Neural progenitor cell (in vitro differentiated cells): ENCODE measurements at places on chromosomes 5 and 9.

- no peak overlapping the region for H3K4me3 ChIP-seq
- no peak for DNase-seq
- no peaks in the 10 kb centered on the region for H3K4me1 ChIP-seq
- no peaks in the 10 kb centered on the region for H3K27me3 ChIP-seq
These were observed 32.4 kb downstream of the OSTF1 start for GRCh38 chr9:75120686-75121085.

DNA sequence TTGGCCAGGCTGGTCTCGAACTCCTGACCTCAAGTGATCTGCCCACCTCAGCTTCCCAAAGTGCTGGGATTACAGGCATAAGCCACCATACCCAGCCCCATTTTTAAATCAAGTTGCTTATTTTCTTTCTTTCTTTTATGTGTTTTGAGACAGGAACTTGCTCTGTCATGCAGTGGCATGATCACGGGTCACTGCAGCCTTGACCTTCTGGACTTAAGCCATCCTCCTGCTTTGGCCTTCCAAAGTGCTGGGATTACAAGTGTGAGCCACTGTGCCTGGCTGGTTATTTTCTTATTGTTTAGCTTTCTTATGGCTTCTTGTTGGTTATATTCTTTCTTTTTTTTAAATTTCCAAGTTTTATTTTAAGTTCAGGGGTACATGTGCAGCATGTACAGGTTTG, 79.7 kb upstream of the C5orf63 start:
- H3K27me3 ChIP-seq, result no peaks in the 10 kb centered on the region
- H3K36me3 ChIP-seq, result no peaks in the 10 kb centered on the region
- no peak overlapping the region for H3K4me3 ChIP-seq
- no peak for DNase-seq
- no peak overlapping the region for H3K27ac ChIP-seq

DNA sequence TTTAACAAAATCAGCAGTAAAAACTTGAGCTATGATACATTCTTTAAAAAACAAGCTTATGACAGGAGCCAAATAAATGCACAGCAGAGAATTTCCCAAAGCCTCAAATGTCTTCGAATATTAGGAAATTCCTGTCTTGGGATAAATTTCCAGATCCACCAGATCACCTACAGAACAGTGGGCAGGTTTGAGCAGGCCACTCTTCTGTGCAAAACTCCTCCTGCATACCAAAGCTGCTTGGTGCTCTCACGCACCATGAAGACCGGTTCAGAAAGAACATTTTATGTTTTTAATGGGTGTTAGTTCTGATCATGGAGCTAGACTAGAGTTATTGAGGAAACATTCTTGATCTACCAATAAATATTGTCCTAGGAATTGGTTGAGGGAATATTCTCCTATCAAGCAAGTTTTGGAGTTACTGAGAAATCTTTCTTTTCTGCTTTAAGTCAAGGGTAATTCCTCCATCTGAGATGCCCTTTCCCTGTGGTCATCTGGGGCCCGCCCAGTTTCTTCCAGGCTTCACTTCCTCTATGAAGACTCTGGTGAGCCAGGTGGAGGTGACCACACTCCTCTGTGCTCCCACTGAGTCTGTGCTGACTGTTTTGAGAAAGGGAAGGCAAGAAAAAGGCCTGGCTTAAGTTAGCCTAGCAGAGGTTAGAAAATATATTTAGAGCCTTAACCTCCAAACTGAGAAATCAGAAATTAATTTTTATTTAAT, 17.9 kb downstream of the TNFSF15 start:
- H3K27ac ChIP-seq, result no peak overlapping the region
- no peaks in the 10 kb centered on the region for H3K27me3 ChIP-seq
- DNase-seq, result no peak
- peaks cover 8% of the 10 kb centered on the region for H3K4me1 ChIP-seq

DNA sequence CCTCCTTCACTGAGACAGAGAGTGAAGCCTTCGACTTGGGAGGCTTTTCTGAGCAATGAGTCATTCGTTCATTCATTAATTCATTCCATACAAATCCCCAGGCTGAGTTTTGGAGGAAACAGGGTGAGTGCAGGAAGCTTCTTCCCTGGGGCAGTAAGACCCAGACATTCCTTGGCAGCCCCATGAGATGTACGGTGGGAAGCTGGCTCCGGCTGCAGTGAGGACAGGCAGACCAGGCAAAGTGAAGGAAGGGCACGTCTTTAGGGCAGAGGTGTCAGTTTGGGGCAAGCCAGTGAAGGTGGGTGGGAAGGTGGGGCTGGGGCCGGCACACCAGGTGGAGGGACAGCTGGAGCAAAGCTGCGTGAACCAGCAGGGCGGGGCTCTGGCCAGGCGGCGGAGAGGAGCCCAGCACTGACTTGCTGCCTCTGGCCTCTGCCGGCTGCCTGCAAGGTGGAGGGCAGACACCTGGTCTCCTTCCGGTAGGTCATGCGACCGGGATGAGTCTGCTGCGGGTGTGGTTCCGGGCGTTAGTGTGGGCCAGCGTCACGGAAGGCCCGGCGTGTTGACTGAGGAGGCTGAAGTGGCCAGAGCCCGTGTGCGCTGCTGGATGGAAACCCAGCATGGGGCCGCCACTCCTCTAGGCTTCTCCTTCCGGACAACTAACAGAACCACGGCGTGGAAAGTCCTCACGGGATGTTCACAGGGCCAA, 16.6 kb downstream of the OLFM1 start:
- no peaks in the 10 kb centered on the region for H3K27me3 ChIP-seq
- no peak for DNase-seq
- no peak overlapping the region for H3K4me3 ChIP-seq
- H3K4me1 ChIP-seq, result peaks cover 12% of the 10 kb centered on the region
- no peak overlapping the region for H3K27ac ChIP-seq
